CD8-positive, alpha-beta T cell (primary cell): ENCODE measurements at places on chromosomes 2 and 18.

DNA sequence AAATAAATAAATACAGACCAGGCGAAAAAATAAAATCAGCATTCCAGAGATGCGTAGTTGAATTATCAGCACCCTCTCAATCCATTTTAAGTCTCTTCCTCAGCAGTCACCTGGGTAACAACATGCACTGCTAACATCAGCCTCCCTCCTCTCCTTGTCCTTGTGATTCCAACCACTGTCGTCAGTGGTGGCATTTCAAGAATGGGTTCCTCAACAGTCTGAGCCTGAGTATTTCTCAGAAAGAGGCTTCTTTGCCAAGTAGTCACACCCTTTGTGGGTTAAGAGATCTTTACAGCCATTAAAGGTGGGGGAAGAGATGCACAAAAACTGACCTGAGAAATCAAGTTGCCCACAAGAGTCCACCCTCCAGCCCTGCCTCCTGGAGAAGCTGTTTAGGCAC, 39.0 kb downstream of the NOL10 start:
- DNase-seq = no peak

- peak; percentile 39 for DNase-seq
Measured at GRCh38 chr2:174336501-174337336, 2.0 kb downstream of the SP9 start.

GRCh38 chr2:212254339-212254738, 284.3 kb downstream of the ERBB4 start:
- no peak for DNase-seq

DNA sequence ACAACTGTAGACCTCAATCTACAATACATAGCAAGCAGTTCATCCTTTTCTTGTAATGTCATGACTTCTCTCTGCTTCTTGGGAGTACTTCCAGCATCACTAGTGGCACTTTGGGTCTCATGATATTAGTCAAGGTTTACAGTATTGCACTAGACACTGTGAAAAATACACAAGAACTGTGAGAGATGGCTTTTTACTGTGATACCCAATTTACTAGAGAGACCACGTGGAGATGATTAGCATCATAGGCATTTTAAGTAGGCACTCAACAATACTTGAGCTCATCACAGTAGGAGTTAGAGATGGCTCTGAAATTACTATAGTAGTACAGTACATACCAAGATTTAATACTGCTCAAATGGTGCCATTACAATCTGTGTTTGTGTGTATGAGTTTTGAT, 112.8 kb upstream of the EML6 start:
- no peak for DNase-seq

- DNase-seq = peak; percentile 60
Measured at GRCh38 chr2:240136671-240137292, 677 bp upstream of the COPS9 start.

DNA sequence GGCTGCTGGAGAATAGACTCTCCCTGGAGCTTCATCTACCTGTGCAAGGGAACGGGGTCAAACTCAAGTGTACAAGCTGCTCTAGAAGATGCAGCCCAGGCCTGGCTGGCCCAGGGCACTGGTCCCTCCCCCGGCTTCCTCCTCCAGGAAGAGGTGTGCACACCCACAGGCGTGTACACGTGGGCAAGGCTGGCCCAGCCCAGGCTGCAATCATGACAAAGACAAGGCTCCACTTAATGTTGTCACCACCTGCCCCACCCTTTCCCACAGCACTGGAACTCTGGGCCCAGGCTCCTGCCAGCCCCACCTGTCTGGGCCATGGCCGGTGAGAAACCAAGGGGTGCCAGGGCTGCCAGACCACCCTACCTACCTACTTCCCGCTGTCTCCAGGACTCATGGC, 29.6 kb upstream of the ALPP start:
- no peak for DNase-seq
